CD4-positive, alpha-beta T cell treated with Interleukin-2 at 100 ng/mL for 4 hours (primary cell): ENCODE measurements at places on chromosomes 5 and 9.

- DNase-seq, result no peak
These were observed 376.4 kb downstream of the CTNND2 start for GRCh38 chr5:11527652-11528349.

DNA sequence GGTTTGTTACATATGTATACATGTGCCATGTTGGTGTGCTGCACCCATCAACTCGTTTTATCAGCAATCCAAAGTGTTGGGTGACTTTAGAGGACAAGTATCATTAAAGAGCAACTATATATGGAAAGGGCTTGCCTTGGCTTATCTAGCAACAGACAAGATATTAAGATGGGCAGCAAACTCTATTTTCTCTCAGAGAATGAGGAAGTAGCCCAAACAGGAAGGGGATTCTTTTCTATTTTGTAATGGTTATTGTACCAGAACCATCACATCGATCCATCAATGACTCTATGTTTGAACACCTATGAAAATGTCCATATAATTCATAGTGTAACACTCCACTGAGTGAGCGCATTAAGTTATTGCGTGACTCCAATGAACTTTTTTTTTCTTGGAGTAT, 260.1 kb upstream of the SLC24A2 start:
- no peak for DNase-seq

DNA sequence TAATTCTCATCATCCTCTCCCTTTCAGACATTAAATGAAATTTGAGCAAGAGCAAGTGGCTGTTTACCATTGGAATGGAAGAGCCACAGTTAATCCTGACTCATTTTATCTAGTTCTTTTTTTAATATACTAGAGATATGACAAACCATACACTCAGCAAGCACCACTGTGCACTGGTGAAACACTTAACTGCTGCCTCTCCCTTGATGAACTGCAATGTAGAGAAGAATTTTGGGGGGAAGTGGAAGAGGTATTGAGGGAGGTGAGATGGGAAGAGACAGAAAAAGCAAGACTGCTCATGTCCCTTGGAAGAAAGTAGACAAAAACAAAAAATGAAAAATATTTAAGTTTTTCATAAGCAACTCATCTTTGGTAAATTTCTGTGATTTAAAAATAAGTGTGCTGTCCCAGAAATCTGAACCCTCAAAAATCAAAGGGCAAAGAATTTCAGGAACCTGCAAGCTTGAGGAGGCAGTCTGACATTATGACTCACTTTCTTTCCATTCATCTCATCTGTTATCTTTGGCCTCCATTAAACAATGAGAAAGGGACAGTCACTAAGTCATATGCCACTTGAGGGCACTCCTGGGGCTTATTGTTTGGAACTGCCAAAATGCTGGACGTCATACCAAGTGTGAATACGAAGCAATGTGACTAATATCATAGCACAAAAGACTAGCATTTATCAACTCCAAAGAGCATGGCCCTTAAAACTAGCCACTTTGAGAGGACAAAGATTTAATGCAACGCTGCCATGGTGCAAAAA, 566.8 kb upstream of the DMAC1 start:
- DNase-seq, result no peak

DNA sequence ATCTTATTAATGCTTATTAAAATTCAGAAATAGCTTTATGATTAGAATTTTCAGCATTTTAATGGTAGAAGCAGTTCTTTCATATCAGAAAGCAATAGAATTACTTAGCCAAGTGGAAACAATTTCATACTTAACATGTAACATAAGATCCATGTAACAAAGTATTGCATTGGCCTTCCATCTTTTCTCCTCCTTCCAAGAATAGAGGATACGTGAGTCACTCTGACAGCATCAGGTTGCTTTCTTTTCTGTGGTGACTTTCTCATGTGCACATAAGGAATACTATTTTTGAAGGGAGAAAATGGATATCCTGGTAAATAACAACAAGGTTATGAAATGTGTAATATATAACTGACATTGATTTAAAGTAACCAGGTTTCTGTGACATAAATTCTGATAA, 272.2 kb downstream of the ANXA1 start:
- no peak for DNase-seq

- peak; percentile 18 for DNase-seq
These were observed 616 bp upstream of the ENC1 start for GRCh38 chr5:74640954-74641734.

- DNase-seq, result no peak
These were observed 175.6 kb downstream of the IRX2 start for GRCh38 chr5:2575871-2576270.

- no peak for DNase-seq
These were observed 165.2 kb downstream of the ADAMTS12 start for GRCh38 chr5:33726422-33727165.

DNA sequence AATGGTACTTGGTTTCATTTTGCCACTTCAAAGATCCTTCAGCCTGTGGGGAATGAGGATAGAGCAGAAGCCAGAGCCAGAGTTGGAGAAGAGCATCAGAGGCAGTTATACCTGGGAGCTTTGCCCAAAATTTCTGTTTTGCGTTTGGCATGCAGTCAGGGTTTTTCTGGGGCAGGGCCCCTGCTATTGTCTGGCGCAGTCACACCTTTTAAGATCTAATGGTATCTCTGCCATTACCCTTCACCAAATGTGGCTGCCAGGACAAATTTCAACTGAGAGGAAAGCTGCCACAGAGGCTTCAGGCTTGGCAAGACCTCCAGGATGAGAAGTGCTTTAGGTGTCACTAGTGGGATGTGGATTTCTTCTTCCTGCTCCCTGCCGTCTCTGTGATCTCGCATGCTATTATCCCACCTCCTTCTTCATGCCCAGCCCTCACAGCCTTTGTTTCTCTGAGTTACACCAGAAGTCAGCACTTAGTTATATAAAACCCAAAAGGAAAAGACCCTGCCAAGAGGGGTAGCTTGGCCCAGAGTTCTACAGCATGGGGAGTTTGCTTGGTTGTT, 357.0 kb downstream of the TLE4 start:
- no peak for DNase-seq

DNA sequence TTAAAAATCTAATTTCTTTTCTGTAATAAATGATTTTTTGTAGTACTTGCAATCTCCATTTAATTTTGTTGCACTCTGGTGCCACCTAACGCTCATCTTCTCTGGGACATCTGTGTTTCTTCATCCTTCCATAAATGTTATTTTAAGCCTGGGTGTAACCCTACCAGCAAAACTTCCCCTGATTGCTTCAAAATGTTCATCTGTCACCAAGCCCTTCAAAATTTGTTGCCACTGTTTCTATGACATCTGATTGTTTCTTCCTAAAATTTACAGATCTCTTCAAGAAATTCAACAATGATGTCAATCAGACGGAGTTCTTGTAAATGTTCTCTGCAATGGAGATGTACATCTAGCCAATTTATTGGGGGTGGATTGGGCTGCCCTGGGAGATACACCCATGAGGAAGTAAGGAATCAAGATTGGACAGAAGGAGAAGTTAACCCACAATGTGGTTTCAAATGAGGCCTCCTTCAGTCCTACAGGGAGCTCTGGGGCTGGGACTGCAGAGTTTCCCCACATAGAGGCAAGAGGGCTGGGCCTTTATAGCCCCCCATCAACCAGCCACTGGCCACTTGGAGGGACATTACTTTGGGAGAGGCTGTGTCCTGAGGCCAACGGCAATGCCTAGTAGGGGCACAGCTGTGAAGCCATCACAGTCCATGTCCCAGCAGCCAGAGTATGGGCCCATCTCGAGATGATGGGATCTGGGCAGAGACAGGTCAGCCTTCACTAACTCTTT, 23.3 kb downstream of the MCTP1 start:
- DNase-seq, result peak; percentile 6
